Lower leg skin (tissue), 4 donors: ENCODE measurements at places on chromosomes 13 and 19.

DNA sequence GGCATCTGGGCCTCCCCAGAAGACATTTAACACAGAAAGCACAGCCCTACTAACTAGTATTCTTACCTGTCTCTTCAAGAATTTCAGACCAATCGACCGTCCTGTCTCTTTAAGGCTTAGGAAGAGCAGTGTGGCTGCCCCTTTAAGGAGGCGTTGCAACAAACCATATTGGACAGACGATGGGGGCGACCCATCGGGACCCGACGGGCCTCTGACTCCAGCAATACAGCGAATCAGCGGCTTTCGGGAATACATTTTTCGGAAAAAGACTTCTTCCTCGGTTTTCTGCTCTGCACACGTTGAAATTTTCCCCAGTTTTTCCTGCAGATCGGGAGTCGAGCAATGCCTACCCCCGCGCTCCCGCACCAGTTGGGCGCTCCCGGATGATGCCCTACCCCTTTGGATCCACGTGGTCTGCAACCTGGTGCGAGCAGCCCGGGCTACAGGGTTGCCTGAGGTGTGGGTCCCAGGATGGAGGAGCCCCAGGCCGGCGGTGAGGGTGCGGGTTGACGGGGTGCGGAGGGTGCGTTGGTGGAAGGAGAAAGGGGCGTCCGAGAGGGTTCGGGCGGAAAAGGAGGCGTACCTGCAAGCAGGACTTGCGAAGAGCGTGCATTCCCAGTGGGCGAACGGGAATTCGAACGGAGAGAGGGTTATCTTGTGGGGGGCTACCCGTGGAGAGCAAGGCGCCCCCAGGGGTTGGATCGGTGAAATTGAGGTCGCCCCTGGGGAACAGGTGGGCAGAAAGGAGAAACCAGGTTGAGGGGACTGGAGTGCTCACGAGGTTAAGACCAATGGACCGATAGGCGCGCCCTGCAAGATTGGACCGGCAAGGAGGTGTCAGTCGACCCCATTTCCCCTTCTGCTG, at the start of gene POLR1G:
Gene POLR1G (plus strand): TSS at position 419 of the 865 bp plus-strand sequence. CDS start 53 bp downstream, at position 472.
- DNase-seq = peak; percentile 95

GRCh38 chr13:109182777-109183465, 553.5 kb downstream of the MYO16 start:
- no peak for DNase-seq

GRCh38 chr19:50943074-50943828, 9.6 kb downstream of the KLK5 start:
- DNase-seq = no peak

DNA sequence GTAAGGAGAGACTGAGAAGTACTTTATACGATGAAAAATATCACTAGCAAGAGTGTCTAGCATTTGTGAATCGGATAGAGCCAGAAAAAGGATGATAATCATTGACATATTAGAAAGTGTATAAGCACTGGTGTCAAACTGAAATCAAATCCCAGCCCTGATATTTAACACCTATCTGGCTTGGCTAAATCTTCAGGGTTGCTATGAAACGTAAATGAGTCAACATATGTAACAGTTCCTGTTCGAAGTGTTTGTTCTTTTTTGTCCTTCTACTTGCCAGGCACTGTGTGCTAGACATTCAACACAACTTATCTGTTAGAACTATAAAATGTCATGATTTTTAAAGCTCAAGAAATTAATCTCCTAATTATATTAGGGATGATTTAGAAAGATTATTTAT, 40.8 kb downstream of the SERPINE3 start:
- DNase-seq = no peak

GRCh38 chr13:30314562-30314961, 7.2 kb upstream of the KATNAL1 start:
- DNase-seq = no peak

DNA sequence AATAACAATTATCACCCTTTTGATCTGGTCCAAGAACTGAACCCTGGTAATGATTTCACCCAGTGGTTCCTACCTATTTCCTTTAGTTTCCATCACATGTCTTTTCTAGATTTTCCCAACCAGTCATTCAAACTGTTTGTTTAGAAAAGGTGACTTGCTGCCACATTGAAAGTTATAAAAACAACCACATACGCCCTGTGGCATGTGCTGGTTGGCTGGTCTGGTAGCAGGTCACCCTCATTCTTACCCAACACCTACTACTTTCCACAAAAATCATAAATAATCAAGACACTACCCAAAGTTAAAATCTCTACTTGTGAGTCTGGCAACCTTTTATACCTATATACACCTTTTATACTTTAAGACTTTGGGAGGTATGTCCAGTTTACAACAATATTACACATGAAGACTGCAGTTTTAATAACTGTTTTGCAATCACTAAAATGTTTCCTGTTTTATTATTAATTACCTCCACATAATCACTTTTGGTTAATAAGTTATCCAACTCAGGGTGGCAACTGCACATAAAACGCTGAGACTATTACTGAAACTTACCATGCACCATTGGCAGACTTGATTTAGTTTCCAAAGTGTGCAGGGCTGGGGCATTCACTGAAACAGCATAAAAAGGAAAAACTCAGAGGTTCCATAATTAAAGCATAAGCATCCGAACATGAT, 38.9 kb downstream of the DZIP1 start:
- DNase-seq = no peak

DNA sequence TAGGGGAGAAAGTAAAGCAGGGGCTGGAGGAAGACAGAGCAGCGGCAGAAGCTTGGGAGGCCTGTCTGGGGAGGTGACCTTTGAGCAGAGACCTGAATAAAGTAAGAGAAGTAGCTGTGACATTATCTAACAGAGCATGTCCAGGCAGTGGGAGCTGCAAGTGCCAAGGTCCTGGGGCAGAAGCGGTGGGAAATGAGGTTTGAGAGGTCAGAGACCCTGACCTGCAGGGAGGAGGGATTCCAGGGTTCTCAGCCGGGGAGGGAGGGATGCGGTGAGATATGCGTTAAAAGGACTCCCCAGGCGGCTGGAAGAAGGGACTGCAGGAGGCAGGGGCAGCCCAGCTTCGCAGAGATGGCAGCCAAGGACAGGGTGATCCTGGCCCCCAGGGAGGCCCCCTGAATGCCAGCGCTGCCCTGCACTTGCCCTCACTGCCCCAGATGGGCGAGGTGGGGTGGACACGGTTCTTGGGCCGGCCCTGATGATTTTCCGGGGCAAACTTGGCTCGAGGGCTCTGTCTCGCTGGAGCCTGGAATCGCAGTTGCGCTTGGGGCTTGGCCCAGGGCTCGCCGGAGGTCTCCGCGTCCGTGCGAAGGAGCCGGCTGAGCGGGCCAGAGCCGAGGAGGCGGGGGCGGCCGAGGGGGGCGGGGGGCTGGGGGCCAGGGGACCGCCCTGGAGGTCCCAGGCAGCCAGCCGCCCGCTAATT, 3.2 kb downstream of the CRLF1 start:
- no peak for DNase-seq

DNA sequence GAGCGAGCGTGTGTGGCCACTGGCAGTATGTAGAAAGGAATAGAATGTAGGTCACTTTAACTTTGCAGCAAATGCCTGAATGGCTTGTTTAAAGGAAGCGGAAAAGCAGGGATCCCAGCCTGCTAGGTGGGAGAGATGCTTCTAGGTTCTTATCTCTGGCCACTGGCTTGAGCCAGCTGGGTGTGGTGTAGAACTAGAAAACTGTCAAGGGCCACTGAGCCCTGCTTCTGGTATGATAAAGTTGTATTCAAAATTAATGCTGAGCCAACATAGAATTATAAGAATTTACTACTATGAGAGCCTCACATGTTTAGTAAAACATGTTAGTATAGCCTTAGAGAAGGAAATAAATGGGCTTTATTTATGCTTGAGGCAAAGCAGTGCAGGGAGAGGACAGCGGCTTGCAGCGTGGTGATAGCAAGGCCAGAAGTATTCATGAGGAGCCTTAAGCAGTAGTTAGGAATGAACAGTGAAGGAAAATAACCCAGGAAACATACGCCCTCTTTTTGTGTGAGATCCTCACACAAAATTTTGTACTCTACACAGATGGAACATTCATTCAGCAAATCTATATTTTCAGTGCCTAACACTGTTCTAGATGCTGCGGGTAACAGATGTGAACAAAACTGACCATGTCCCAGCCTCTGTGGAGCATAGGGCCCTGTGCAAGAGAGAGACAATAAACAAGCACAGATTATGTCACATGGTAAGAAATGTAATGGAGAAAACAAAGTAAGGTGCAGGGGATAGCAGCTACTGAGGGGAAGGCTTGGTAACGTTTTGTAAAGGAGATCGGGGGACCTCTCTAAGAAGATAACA, 863.2 kb downstream of the DIAPH3 start:
- no peak for DNase-seq

- DNase-seq = no peak
Observed at GRCh38 chr13:78602561-78603239, 652 bp downstream of the POU4F1 start.

GRCh38 chr19:10756791-10757190, 38.9 kb downstream of the DNM2 start:
- DNase-seq = no peak

GRCh38 chr19:36152019-36152351, 262 bp downstream of the COX7A1 start:
- DNase-seq = peak; percentile 88

GRCh38 chr19:16649734-16650133, 10.2 kb downstream of the SMIM7 start:
- no peak for DNase-seq

- DNase-seq = no peak
Observed at GRCh38 chr13:52387721-52388120, 18.3 kb downstream of the THSD1 start.

DNA sequence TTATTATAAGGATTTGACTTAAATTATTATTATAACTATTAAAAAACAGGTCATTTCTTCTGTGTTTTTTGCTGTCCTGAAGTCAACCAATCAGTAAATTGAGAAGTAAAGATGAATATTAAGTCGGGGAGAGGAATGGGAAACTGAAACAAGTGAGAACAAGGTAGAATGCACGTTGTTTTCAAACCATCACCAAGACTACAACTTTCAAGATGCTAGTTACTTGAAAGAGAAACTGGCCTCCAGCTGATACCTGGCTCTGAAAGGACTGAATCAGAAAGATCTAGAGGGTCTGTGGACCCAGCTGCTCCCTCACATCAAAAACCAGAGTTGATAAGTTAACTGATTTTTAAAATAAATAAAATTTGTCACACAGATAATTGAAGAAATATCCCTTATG, 1301.5 kb upstream of the ATXN8OS start:
- no peak for DNase-seq

DNA sequence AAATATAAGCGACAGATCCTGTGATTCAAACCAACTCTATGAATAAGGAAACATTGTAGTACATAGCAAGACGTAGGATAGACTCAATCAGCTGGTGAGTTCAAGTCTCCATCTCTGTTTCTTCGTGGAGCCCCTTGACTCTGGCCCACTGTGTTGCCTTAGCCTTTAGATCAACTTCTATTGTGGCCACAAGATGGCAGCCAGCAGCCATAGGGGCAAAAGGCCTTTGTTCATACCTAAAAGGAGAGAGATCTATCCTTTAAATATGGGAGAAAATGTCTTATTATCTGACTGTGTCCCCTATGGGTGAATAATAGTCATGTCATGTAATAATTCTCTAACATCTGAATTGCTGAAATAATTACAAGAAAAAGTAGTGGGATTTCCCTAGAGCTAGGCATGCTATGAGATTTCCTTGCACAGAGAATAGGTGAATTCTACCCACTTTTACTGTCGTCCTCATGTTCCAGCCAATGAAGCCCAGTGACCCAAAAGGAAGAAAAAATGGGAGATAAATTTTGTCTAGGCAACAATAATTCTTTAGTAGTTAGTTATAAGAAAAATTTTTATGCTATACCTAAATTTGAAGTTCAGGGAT, 129.4 kb downstream of the PCDH20 start:
- no peak for DNase-seq

DNA sequence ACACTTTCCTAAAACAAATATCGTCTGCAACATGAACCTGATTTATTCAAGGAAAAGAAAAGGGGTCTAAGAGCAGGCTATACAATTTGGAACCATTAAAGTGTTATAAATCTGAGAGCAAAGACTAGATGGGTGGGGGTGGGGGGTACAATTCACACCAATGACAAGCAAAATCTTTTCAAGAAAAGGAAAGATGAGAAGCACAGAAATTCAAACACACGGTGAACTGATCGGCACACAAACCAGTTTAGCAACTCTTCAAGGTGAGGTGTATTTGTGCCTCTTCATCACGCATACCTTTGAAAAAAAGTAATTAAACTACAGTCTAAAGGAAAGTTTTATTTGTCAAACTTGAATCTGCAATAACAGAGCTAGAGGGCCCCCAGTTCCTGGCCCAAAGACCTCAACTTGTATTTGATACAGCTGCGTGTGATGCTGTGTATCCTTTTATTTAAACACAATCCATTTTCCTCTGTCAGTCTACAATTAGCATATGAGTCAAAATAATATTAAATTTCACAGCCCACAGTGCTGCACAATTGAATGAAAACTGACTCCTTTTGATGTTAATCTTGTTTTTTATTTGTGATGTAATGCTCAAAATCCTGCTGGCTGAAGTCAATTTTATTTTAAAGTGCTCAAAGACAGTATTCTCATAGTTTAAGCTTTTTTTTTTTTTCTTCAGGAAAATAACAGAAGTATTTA, 14.2 kb downstream of the EFNB2 start:
- DNase-seq = no peak

DNA sequence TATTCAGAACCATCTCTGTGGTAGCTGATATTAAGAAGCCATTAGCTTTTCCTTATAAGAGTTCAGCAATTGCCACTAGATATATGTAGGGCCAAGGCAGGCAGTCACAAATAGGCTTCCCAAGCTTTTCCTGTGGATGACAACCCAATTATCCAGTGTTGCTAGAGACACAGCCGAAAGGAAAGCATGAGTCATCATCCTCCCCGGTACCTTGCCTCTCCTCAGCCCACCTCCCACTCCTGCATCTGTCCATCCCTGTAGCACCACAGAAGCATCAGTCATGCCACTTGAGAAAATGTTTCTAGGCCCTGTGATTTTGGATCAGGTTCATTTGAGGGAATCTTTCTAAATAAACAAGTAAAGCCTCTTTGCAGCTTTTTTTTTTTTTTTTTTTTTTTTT, 204.3 kb downstream of the DNAJC15 start:
- DNase-seq = no peak

DNA sequence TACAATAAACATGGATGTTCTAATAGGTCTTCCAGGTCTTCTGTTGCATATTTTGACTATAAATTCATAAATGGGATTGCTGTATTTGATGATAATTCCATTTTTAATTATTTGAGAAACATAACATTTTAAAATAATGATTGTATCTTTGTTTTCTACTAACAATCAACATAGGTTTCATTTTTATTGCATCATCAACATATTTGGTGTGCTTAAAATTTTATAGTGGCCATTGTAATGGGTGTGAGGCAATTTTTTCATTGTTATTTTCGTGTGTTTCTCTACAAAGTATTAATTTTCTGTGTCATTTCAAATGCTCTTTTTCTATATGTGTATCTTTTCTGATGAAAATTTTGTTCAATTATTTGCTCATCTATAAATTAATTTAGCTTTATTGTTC, 13.2 kb downstream of the ZNF493 start:
- no peak for DNase-seq
